ENCODE measurements at places on chromosomes 1 and 21.

DNA sequence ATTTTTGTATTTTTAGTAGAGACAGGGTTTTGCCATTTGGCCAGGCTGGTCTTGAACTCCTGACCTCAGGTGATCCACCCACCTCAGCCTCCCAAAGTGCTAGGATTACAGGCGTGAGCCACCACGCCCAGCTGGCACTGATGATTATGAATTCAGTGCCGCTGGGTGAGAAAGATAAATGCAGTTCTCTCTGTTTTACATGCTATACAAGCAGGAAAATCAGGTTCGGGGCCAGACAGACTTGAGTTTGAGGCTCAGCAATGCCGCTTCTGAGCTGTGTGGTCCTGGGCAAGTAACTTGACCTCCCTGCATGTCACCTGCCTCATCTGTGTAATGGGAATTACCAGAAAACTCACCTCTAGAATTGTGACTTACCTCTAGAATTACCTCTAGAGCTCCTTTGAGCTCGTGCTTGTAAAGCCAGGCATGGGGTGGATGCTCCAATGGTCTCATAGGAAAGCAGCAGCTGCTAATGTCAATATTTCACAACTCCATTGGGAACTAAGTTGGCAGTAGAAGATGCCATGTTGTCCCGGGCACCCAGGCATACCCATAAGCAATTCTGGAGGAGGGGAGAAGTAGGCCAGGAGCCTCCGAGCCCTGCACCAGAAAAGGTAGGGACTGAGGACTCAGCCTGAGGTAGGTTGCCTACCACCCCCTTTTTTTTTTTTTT is 119.8 kb upstream of the SLC25A33 start:
- no peak for DNase-seq

GRCh38 chr21:33976082-33977016 is 60.7 kb upstream of the ATP5PO start:
- DNase-seq, result no peak

DNA sequence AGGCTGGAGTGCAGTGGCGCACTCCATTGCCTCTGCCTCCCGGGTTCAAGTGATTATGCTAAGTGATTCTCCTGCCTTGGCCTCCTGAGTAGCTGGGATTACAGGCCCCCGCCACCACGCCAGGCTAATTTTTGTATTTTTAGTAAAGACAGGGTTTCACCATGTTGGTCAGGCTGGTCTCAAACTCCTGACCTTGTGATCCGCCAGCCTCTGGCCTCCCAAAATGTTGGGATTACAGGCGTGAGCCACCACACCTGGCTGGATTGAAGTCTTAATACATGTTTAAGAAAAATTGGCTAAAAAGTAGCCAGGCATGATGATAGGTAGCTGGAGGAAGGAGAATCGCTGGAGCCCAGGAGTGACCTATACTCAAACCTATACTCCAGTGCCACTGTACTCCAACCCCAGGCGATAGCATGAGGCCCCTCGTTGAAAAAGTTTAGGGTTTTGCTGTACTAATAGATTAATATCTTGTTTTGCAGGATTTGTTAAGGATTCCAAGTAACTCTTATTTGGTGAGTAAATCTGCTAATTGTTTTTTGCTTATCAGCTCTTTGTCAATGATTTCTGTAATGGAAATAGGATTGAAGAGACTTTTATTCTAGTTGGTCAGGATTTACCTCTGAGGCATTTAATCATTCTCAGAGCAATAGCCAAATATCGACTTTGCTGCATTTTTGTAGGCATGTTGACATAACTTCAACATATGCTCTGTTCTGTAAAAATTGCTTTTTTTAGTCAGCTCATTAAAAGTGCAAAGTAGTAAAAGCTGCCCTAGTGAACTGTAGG is 2.0 kb downstream of the RCC1 start:
- no peak for DNase-seq

GRCh38 chr1:24108334-24109165 is 3.4 kb downstream of the MYOM3 start:
- no peak for DNase-seq

- no peak for DNase-seq
These were observed 166.5 kb downstream of the RRAGC start for GRCh38 chr1:38693031-38693430.

DNA sequence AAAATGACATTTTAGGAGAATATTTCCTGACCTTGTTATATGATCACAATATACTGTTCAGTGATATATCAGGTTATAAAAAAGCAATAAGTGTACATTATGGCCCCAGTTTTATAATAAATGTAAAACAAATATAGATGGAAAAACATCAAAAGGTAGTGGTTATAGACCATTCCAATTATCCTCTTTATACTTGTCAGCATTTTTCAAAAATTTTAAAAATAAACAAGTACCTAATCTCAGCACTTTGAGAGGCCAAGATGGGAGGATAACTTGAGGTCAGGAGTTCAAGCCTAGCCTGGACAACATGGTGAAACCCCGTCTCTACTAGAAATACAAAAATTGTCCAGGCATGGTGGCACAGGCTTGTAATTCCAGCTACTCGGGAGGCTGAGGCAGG is 69.6 kb upstream of the B3GALNT2 start:
- no peak for DNase-seq

DNA sequence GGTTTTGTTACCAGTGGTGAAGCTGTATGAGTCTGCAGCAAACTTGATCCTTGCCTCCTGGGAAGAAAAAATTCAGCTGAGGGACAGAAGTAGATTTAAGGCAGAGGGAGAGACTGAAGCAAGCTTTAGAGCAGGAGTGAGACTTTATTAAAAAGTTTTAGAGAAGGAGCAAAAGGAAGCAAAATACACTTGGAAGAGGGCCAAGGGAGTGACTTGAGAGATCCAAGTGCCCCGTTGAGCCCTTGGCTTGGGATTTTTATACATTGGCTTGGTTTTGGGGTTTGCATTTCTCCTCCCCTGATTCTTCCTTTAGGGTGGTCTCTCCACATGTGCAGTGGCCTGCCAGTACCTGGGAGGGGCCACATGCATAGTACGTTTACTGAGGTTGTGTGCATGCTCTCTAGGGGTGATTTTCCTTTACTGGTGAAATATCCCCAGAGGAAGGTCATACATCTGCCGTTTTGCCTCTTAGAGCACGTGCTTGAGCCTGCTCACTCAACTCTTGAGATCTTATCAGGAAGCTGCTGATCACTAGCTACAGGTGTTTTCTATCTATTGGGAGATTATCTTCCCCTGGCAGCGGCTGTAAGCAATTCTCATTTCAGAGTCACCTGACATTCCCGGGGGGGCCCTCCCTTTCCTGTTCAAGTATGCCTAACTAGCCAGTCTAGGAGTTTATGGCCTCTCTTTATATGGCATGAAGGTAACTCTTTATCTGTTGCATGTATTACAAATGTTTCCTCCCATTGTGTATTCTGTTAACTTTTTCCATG is 20.3 kb downstream of the FASLG start:
- DNase-seq, result no peak

DNA sequence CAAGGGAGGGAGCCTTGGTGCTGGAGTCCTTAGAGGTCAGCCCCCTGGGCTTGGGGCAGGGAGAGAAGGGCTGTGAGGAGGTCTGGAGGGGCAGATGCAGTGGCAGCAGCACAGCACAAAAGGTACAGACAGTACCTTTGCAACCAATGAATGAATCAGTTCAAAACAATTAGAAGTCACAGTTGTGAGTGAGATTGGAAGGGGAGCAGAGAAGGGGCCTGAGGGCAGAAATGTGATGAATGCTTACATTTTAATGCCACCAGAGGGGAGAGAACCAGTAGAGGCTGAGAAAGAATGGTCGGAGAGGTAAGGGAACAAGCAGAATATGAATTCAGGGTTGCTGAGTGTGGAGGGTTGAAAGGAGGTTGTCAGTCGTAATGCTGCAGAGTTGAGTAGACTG is 24.2 kb downstream of the CAMTA1 start:
- no peak for DNase-seq

DNA sequence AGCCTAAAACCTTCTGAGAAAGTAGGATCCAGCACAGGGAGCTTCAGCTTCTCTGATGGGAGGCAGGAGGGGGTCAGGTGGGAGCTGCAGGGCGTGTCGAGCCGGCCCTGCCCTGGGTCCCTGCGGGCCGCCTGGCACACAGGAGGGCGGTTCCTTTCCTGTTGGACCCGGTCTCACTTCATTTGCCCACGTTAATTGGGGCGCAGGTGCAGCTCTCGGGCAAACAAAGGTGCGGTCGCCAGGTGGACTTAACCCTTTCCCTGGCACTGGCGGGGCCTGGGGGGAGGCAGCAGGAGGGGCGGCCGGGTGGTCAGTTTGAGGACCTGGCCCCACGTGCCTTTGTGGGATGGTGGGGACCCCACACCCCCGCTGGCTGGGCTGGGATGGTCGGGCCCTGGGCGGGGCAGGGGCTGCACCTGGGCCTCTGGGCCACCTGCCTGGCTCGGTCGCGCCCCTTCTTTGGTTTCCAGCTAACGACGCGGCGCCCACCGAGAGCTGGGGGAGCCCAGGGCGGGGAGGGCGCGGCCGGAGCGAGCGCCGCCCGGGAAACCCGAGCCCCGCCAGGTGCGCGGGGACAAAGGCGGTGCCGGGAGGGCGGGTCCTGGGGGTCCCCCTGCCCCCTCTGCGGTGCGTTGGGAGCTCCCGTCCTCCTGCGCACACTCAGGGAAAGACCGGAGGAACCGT is 20.8 kb upstream of the C1orf159 start:
- DNase-seq, result no peak

DNA sequence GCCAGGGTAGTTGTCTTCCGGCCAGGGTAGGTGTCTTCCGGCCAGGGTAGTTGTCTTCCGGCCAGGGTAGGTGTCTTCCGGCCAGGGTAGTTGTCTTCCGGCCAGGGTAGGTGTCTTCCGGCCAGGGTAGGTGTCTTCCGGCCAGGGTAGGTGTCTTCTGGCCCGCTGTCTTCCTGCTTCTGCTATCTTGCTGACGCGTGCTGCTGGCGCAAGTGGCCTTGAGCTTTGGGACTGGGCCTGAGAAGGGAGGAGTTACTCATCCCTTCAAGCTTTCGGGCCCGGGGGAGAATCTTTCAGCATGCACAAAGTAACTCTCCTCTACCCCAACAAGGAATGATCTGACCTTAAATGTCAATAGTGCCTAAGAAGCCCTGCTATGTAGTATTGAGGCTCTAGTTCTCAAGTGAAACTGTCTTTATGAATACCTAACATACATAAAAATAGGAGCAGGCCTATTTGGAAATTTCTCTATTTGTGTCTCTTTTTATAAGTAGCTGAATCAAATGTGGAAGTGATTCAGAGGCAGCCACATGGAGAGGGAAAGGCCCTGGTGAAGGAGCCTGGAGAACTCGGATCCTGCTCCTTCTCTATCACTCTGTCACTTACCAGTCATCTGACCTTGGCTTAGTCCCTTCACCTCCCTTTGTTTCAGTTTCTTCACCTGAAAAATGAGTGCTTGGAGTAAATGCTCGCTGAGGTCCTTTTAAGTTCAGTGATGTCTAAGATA is 65.6 kb downstream of the RGL1 start:
- DNase-seq, result no peak

GRCh38 chr1:172863031-172863430 is 187.7 kb downstream of the TNFSF18 start:
- no peak for DNase-seq

DNA sequence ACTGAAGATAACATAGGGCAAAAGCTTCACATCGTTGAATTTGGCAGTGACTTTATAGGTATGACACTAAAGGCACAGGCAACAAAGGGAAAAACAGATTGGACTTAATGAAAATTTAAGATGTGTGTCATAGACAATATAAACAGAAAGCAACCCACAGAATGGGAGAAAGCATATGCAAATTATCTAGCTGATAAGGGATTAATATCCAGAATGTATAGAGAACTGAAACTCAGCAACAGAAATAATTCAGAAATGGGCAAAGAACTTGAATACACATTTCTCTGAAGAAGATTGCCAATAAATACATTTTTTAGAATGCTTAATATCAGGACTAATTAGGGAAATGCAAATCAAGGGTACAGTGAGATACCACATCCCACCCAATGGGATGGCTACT is 55.2 kb upstream of the ANGPTL1 start:
- no peak for DNase-seq

GRCh38 chr1:92931691-92932090 is 29.6 kb downstream of the DIPK1A start:
- DNase-seq, result no peak

DNA sequence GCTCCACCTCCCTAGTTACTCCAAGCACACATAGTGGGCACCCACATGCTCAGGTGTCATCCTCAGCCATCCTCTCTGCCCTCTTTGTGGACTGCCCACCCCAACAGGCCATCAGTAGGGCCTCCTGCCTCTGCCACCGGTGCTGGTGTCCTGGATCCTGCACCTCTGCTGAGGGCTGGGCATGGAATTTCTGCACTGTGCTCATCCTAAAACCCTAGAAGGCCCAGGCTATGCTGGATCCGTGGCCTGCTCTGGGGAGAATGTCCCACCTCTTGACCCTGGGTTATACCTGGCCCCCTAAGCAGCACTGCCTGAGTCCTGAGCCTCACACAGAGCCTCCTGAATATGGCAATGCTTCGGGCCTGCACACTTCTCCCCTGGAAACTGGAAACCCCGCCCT is 318.3 kb downstream of the MATN1 start:
- no peak for DNase-seq

- no peak for DNase-seq
These were observed 28.8 kb downstream of the ABCG1 start for GRCh38 chr21:42247716-42248115.

GRCh38 chr1:48750109-48750508 is 26.6 kb downstream of the BEND5 start:
- DNase-seq, result no peak

GRCh38 chr1:237999426-238000052 is 108.8 kb upstream of the ZP4 start:
- no peak for DNase-seq

GRCh38 chr1:119470377-119470776 is 36.6 kb upstream of the HSD3B1 start:
- no peak for DNase-seq

DNA sequence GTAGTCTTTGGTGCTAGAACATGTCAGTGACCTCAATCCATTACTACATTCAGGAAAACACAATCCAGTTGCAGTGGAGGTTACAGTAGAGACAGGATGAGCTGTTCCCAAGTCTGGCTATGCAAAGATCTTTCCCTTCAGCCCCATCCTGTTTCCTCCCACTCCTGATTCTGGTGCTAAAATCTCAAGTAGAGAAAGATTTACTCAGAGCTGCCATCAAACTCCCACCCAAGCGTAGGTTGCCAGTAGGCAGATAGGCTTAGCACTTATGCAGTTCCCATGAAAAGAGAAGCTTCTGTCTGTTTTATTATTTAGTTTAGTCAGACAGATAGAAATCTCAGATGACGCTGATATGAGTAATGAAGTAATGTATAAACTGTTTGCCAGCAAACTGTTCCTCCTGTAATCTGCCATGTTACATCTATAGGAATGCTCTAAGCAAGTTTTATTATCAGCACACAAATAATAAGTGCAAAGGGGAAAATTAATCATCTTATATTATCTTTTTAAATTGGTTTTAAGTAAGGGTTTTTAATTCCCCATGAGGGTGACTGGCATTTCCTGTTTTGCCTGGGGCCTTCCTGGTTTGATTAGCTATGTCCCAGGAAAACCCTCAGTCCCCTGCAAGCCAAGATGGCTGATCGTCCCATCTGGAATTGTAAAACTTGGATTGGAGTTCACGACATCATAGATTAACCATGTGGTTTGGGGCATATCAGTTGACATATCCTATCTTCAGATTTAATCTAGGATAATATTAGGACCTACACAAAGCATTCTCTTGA is 188.3 kb upstream of the PALMD start:
- DNase-seq, result no peak

- no peak for DNase-seq
These were observed 1.7 kb downstream of the PDXK start for GRCh38 chr21:43720539-43721166.

GRCh38 chr1:91015358-91015780 is 6.5 kb downstream of the ZNF644 start:
- no peak for DNase-seq
